ENCODE measurements at places on chromosomes 5 and 9.

DNA sequence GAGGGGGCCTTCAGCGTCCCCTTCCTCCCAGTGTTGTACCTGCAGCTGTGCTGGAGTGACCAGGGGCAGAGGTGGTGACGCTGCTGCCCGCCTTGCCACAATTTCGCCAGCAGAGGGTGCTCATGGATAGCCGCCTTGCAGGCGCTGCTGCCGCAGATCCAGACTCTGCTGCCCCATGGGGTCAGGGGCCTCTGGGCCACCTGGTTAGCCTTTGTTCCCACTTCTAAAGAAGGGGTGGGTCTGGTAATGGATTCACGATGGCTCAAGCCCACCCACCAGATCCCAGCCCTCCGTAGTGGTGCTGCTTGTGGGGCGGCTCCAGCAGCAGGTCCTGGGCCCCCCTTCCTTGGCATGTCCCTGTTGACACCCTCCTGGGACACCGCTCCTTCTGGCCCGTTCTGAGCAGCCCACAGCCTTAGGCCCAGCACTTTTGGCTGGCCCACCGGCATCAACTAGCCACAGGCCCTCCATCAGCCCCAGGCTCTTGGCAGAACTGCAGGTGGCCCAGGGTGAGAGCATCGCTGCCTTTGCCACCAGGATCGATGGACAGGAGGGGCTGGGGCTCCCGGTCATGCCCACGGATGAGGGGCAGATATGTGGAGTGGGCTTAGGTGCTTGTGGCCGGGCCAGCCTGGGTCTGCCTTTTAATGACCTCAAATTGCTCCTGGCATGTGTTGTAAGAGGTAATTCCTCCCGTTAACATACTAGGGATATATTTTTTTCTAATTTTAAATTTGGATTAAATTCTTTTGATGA, 57.2 kb downstream of the COL5A1 start:
- DNase-seq: peak; percentile 71

DNA sequence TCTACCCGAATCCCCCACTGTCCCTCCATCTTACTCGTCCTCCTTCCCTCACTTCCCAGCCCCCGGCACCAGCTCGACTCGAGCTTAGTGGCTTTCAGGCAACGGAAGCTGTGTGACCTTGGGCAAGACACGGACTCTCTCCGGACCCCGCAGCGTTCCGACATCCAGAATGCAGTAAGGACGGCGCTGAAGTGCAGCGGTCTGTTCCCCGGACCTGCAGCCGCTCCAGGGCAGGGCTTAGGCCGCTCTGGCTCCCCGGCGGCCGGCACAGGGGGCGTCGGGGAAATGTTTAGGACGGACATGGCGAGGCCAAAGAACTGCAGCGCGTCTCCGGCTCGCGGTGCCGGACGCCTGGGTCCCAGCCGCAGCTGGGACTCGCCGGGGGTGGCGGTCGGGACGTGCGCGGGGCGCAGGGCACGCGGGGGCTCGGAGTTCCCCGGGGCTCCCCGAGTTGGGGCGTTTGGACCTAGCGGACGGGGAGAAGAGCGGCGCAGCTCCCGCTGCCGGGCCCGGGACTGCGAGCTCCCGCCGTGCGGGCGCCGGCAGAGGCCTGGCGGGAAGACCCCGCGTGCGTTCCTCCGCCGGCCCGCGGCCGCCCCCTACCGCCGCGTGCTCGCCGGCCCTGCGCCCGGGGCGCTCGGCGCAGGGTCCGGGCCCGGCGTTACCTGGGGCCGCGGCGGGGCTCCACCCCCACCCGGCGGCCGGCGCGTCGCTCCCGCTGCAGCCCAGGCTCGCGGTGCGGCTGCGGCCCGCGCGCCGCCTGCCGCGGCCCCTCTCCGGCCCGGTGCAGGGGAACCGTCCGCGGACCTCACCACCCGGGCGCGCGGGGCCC, 5.6 kb upstream of the RNF44 start:
- no peak for DNase-seq

DNA sequence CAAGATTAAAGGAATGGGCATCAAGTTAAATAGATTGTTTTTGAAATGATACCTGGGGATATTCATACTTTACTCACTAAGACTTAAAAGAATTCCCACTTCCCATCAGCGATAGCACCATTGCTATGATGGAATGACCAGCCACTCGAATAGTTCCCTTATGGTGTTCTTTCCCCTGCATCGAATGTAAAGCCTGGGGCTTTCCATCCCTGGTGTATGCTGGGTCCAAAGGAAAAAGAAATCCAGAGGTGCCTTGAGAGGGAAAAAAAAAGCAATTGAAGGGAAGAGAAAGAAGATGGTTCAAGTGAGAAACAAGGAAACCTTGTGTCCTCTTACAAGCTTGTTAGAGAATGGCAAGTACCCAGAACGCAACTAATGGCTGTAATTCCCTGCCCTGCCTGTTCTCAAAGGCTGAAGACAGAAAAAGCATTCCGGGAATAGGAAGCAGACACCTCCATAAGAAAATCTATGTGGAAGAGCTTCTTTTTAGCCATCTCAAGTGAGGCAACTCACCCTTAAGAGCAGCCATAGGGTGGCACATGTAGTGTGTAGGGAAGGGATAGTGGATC, 351.1 kb upstream of the DAB2 start:
- no peak for DNase-seq

DNA sequence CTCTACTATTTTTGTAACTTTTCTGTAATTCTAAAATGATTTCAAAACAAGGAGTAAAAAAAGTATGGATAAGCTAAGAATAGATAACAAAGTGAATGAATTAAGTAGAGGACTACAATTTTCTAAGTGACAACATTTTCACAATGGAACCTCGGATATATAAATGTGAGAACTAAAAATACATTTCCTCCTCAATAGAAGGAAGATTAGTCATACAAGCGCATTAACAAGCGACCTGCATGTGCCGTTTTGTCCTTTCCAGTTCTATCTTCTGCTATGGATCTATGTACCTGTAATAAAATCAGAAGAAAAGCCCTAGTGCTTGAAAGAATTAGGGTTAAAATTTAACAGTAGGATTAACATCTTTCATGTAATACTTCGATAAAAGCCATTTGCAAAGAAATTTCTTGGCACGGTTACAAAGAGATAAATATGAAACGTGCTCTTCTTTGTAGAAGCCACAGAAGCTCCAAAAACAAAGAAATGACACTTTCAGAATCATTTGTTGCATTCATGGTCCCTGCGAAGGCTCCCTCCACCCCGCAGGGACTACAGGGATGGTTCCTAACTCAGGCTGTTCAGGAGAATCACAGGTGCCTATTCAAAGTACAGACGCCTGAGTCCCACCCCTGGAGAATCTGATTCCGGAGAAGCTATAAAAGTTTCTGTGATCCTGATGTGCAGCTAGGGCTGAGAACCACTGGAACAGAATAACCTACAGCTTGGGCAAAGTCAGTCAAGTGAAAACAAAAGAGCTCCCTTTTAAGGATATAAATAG, 216.6 kb upstream of the EFNA5 start:
- DNase-seq: no peak

- no peak for DNase-seq
Observed at GRCh38 chr9:127058011-127058644, 64.3 kb downstream of the ANGPTL2 start.

- DNase-seq: no peak
Observed at GRCh38 chr5:121366515-121366914, 485.2 kb upstream of the FTMT start.

DNA sequence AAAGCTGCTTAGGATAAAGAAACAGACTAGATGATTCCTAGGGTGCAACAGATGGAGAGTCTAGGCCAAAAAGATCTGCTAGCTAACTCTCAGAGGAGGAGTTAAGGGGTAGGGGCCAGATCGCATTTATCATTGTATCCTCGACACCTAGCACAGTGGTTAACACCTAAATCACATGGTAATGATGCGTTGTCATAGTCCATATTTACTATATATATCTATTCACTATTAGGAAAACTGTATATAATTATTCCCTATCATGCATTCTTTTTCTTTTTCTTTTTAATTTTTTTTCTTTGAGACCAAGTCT, 92.8 kb upstream of the SLC44A1 start:
- no peak for DNase-seq

DNA sequence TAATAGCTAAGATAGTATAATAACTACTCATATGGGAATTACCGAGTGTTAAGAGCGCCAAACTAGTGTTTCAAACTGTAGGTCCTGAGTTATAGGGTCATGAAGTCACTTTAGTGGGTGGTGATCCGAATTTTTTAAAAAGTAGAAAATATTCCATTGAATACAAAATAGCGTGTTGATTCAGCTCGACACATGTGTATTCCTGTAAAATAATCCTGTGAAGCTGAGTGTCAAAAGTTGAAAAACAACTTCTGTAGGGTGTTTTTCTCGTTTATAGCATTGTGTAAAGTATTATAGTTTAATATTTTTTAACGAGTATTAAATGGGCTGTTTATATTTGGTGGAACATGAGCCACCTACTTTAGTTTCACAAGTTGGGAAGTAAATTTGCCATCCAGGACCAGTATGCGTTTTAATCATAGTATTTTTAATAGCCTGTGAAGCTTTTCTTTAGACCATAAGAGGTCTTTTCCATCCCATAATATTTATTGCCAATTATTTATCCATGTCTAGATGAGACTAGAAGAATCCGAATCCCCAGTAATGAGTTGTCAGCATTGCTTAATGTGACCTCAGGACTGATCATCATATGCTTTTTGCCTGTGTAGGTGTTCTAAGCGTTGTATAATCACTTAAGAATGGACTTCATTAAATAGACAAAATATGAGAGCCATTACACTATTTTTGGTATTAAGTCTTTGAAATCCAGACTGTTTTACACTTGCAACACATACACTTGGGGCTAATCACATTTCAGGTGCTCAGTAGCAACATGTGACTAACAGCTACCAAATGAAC, 84.1 kb downstream of the PTPDC1 start:
- DNase-seq: no peak

GRCh38 chr5:57176350-57176857, 2.5 kb downstream of the GPBP1 start:
- DNase-seq: no peak

- DNase-seq: no peak
Observed at GRCh38 chr5:65928322-65928752, 2.0 kb downstream of the ERBIN start.

- no peak for DNase-seq
Observed at GRCh38 chr5:39547553-39548154, 122.9 kb upstream of the DAB2 start.

DNA sequence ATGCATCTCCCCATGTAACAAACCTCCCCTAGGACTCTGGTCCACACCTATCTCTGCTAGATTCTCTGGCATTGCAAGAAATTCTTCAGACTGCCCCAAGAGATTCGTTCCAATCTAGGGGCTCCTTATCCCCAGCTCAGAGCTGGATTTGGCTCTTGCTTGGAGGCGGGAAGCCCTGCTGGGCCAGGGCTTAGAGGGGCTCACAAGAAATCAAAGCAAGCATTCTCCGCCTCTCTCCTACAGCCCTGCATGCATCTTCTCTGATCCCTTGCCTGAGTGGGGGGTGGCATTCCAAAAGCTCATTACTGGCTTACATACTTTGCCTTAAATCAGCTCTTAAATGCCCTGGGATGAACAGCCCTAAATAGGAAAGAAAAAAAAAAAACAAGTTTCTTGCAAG, 75.8 kb downstream of the KCNIP1 start:
- no peak for DNase-seq

DNA sequence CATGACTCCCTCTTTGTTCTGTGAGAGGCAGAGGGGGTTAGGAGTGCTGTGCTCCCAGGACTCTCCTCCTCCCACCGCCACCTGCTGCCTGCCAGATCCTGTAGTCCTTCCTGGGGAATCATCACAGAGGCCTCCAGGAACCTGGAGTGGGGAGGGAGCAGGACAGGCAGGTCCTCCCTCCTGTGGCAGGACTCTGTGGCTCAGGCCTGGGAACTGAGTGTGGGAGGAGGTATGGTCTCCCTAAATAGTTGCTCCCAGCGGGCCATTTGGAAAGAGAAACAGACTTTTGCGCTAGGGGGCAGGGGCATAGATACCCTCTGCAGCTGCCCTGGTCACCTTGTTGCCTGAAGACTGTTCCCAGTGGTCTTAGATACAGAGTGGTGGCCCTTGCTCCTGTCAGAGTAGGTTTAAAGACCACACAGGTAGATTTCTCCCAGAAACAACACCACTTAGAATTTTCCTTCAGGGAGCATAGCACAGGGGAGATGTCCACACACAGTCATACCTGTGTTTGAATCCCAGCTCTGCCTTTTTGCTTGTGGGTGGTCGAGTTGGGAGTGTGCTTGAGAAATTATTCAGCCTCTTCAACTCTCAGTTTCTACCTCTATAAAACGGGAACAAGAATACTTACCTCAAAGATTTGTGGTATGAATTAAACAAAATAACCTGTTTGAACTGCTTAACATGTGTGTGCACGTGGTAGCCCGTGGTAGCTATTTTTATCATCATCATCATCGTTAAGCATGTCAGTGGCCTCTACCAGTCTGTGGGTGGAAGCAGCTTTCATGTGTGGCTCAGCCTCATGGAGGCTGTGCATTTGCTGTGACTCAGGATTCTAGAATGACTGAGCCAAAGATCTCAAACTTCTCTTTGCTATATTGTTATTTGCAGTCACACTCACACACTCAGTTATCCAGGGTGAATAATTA, 55.8 kb downstream of the SLC22A5 start:
- peak; percentile 79 for DNase-seq

DNA sequence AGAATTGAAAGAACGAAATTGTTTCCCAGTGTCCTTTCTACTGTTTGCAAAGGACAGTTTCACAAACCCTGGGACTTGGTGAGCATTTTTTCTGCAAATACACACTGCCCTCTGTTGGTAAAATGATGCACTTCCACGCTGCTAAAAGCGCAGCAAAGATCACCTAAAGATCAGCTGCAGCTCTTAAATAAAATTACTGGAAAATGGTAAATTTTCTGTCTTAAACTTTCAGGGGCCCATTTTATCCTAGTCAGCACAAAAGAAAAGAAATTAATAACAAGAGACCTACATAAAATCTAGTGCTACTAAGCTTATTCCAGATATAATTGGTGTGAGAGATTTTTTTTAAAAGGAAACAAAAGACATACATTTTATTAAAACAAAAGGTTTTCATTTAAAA, 566.0 kb downstream of the CAAP1 start:
- no peak for DNase-seq

DNA sequence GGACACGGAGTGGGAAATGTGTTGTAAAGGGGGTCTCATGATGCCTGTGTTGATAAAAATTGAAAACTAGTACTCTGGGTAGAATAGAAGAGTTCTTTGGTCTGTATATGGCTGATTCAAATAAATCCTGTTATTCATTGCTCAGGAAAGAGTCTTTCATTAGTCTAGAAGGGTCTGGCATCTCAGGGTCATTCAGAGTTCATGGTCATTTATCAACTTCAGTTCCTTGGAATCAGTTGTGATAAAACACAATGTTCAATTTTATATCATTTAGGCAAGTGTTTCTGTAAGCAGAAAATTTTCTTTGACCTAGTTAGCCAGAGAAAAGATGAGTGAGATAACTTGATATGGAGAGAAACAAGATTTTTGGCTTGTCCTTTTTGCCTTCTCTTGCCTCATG, 36.3 kb downstream of the SPATA31D1 start:
- DNase-seq: no peak

GRCh38 chr9:108515856-108516255, 339.9 kb downstream of the ACTL7B start:
- no peak for DNase-seq

DNA sequence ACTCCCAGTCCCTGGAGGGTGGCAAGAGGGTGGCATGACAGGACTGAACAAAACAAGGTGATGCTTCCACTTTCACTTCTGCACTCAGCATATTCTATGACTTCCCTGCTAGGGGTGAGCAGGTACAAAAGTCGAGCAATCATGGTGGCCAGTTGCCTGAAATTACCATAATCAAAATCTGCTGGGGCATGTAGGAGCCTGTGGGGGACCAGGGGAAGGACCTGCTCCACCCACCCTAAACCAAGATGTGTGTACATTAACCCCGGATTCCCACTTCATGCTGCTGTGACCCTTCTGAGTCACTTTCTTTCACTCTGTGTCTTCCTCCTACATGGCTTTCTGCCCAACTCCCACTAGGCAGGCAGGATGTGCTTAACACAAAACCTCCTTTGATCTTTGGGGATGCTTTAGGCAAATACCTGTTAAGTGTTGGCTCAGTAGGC, 73.3 kb upstream of the PHF24 start:
- DNase-seq: peak; percentile 27
